ENCODE measurements at places on chromosomes 16 and 17.

DNA sequence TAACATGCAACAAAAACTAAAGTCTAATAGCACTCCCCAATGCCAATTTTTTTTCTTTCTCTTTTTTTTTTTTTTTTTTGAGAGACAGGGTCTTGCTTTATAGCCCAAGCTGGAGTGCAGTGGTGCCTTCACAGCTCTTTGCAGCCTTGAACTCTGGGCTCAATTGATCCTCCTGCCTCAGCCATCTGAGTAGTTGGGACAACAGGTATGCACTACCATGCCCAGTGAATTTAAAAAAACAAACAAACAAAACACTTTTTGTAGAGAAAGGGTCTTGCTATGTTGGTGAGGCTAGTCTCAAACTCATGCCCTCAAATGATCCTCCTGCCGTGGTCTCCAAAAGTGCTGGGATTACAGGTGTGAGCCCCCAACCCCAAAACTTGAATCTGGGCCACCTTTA, 632.3 kb downstream of the WWOX start:
- no peak for DNase-seq

- no peak for DNase-seq
Observed at GRCh38 chr17:1919201-1919600, 89.4 kb downstream of the RPA1 start.

- no peak for DNase-seq
Observed at GRCh38 chr16:88103581-88104188, 152.5 kb downstream of the BANP start.

DNA sequence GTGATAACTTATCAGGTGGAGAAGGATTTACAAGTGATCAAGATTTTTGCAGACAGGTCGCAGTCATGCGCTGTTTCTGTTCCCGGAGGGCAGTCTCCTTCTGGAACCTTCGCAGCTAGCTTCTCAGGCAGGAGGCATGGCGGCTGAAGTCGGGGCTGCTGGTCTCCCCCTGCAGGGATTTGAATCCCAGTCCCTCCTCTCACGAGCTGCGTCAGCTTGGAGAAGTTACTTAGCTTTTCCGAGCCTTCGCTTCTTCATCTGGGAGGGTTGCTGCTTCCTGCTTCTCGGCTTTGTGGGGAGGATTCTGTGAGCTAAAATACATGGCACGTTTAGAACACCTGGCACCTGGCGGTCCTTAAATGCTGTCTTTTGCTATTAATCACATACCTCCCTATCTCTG, 287.8 kb upstream of the FOXF1 start:
- DNase-seq, result no peak

DNA sequence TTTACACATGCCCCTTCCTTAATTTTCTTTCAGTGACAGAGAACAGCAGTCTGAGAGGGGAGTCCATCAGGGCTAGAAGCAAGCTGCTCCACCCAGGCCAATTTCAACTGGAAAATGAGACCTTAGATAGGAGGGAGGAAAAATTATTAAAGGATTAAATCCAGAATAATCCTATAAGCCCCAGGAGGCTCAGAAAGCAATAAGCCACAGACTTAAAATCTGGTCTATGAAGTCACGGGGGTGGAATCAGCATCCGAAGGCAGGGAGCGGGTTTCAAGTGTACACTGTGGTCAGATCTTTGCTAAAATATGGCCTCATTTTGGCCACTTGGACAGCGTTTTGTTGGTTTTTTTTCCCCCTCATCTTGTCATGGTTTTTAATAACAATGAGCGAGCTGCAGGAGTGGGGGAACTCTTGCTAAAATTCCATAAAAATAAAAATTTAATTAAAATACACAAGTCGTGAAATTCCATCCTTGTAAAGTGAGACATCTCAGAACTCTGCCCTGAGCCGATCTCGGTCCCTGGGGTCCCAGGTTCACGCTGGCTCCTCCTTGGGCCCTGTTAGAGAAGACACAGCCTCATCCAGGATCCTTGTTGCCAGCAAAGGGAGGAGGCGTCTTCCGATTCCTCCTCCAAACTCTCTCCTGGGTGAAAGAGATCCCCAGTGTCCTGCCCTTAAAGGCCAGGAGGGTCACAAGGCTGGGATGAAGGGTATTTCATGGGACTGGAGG, 51.6 kb upstream of the ETV4 start:
- DNase-seq, result no peak

DNA sequence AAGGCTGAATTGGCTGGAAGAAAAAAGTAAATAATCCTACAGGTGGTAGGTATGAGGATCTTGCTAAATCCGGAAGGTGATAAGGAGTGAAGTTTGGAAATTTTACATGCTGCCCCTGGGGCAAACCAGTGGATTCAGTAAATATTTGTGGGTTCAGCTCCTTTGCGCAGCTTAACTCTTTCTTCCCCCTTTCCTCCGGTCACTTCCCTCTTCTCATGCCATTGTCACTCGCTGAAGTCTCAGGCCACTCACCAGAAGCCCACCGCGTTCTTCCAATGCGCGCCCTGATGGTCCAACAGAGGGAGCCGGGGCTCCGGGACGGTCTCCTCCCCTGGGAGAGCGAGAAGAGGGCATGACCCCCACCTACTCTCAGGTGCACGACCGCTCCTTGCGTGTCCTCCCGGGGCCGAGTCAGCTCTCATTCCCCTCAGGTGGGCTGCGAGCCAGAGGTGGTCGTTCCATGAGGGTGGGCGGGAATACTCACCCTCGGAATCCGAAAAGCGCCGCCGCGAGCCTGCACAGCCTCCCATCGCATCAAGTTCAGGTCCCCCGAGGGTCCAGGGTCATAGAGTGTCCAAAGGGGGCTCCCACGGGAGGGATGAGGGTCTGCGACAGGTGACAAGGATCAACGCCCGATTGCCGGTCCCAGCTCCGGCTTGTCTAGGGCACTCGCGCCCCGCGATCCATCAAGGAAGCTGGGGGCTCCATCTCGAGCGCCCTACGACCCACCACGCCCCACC, 474 bp downstream of the CLN3 start:
- no peak for DNase-seq

DNA sequence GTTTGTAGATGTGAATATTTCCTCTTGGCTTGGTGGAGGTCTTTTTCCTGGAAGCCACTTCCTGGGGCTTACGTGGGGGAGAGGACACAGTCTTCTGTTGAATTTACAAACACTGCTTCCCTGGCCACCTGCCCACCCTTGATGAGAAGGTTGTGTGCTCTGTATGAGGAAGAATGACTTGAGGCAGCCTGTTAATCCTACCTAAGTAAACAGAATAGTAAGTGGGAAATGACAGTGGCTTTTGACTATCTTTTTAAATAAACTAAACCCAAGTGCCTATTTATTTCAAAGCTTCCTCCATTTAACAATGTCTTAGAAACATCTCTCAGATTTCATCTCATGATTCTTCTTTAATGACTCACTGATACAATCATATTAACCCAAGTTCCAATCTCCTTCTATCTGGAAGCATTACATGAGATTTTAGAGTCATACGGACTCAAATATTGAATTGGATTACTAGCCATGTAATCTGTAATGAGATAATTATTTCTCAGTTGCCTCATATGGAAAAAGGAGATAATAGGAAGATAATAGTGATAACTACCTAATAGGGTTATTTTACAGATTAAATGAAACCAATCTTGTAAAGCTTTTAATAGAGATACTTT, 96.6 kb upstream of the SMIM36 start:
- no peak for DNase-seq

GRCh38 chr17:7478276-7479212, 887 bp downstream of the ZBTB4 start:
- no peak for DNase-seq

DNA sequence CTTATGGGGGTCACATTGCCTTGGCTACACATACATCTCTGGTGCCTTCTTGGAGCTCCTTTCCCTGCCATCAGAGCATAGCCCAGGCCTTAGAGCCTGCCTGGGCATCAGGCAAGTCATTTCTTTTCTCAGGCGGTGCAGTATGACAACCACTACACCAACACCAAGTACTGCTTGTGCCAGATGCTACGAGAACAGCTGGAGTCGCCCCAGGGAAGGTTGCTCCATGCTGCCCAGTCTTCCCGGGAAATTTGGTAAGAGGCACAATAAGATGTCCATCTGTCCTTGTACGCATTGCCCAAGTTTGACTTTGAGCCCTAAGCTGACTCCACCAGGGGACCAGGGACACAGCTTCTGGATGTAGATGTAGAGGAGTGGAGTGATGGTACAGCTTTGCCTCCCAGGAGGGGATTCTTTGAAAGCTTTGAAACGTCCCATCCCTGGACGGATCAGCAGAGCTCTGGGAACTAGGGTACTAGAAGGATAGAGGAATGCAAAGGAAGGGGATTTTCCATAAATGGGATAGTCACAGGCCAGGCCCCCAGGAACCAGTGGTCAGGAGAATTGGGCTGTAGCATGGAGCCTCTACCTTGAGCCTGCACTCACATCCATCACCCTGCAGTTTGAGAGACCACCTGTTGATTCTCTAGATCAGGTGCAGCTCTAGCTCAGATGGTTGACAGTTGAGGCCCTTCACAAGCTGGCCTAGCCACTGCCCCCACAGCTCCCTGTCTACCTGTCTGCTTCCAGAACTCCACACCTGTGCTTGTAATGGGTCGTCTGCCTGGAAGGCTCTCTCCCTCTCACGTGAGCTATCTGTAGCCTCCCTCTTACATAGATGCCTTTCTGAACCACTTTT, 11.0 kb upstream of the NFATC3 start:
- DNase-seq, result no peak

DNA sequence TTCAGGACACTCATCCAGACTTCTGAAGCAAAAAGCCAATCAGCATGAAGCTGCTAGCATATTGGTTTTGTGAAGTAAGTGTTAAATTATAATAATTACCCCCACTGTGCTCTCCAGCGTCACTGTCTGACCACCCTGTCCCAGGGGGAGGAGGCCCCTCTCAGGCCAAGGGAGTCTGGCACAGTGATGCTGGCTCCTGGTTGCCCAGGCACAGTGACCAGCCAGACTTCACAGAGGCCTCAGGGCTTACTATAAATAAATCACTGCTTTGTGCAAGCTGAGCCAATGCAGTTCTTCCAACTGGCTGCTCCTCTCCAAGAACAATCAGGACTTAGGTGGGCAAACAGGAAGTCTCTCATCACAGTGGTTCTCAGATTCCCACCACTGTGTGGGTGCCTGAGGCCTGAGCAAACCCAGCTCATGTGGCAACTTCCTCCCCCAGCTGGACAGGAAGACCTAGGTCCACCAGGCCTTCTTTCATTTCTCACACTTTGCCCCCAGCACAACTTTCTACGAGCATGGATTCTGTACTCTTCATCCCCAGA, 1.7 kb upstream of the DBNDD1 start:
- no peak for DNase-seq

GRCh38 chr16:77298418-77299360, 99.5 kb downstream of the SYCE1L start:
- DNase-seq, result no peak

GRCh38 chr17:67829331-67829730, 4.0 kb downstream of the BPTF start:
- no peak for DNase-seq

GRCh38 chr17:16483021-16483645, 8.9 kb downstream of the LRRC75A start:
- DNase-seq, result no peak

DNA sequence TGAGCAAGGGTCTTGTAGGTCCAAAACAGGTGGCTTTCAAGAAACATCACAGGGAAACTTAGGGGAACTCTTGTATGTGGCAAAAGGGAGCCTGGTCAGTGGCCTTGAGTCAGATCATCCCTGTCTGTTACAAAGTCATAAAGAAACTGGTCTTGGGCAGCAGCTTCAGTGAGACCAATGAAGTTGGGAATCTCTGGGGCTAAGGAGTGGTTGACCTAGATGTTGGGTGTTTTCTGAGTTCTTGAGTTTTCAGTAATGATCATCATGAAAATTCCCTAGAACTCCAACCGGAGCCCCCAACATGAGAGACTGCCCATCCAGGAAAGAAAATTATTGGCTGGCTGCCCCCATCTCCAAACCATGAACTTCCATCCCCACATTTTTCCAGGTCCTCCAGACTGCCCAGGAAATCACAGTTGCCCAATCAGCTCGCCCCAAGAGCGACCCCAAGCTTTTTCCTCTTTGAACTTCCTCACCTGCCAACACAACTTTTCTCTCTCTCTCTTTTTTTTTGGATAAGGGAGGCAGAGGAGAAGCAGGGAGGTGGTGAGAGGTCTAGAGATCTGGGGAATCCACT, 3.9 kb downstream of the CCR7 start:
- DNase-seq, result no peak

DNA sequence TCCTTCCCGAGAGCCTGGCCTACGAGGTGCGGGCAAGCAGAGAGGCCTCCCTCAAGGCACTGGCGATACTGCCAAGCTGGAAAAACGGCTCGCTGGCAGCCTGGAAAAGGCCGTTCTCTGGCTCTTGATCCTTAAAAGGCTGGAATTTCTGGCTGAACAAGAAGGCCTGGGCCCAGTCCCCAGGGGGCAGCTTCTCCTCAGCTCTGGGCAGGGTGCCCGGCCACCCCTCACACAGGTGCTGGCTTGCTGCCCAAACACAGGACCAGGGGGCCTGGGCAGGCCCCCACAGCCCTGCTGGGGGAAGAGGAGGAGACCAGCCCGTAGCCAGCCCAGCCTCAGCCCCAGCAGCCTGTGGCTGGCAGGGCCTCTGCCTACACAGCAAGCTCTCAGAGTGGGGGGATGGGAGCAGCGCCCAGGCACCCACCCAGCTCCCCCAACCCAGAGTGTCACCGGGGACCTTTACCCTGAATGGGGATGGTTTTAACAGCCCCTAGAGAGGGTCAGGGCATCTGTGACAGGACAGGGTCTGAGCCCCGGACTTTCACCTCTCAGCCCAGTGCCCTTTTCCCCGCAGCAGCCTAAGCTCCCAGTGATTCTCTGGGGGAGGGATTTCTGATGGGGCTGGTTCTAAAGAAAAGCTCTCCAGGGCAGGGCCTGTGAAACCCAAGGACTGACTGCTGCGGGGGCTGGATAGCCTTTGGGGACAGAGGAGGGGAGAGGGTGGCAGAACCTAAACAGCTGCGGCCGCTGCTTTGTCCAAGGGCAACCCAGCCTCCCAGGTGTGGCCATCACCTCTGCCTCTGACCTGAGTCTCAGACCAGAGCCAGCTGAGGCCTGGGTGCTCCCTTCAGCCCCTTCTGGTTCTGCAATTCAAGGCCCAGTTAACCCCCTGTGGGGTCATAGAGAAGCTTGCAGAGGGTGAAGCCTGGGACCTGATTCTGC, 38.6 kb upstream of the TOB1 start:
- DNase-seq, result peak; percentile 14

GRCh38 chr16:4682616-4683254, 10.6 kb upstream of the NUDT16L1 start:
- DNase-seq, result no peak

DNA sequence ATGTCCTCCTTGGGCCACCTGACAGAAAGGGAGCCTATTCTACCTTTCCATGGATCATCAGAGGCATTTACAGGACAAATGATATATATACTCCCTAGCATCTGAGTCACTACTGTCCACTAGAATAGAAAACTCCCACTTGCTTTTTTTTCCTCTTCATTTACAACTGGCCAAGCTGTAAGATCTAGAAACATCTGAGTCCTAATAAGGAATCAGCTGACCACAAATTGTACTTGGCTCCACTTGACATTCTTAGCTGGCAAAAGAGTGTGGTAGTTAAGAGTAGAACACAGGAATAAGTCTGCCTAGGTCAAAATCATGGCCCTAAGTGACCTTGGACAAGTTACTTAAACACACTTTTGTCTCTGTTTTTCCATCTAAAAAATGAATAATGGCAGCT, 5.2 kb downstream of the RUSF1 start:
- no peak for DNase-seq

Measured in cerebellar nuclear complex (tissue), 1 donor.